ENCODE measurements at places on chromosomes 12 and 14. TPM values are rescaled to one million over a fixed set of nuclear protein-coding genes. Genes with fewer than 3 reads are reported as not detected.

DNA sequence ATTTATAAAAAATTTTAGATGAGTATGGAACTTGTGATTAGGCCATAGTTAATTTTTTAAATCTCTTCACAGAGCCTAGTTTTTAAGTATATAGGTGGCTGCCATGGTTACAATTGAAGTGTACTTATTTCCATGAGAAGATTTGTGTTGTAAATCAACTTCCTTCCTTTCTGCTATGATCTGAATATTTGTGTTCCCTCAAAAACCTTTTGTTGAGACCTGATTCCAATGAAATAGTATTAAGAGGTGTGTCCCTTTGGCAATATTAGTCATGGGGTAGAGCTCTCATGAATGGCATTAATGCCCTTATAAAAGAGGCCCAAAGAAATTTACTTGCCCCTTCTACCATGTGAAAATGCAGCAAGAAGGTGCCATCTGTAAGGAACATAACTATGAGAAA is 28.8 kb downstream of the ETNK1 start:
- H3K4me1 ChIP-seq, result peaks cover 4% of the 10 kb centered on the region
- H3K36me3 ChIP-seq, result no peaks in the 10 kb centered on the region
- no peaks in the 10 kb centered on the region for H3K27me3 ChIP-seq

DNA sequence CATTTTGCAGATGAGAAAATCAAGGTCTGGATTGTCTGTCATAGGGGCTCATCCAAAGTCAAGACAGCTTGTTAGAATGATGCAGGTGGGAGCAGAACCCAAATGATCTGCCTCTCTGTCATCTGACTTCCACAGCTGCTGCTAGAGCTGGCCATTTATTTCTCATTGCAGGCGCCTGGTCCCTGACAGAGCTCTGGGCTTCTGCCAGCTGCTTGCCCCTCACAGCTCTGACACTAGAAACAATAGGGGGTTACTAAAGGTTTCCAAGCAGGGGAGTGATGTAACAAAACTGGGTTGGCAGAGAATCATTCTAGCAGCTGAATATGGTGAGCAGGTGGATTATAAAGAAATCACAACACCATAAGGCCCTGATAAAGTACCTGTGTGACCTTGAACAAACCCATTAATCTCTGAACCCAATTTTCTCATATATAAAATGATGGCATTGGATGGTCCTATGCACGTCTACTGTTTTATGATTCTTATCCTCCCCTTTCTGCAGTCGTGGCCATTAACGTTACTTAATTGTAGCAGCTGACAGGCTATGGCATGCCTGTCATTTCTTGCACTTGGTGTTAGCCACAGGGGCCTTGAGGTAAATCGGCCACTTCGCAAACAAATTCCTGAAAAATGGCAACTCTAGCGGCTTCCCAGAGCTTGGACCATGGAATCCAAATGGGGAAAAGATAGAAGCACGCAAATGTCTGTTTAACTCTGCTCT is 134.6 kb downstream of the RMST start:
- no peak overlapping the region for H3K27ac ChIP-seq
- H3K36me3 ChIP-seq, result no peaks in the 10 kb centered on the region
- no peaks in the 10 kb centered on the region for H3K4me1 ChIP-seq
- no peaks in the 10 kb centered on the region for H3K27me3 ChIP-seq
- DNase-seq, result no peak

DNA sequence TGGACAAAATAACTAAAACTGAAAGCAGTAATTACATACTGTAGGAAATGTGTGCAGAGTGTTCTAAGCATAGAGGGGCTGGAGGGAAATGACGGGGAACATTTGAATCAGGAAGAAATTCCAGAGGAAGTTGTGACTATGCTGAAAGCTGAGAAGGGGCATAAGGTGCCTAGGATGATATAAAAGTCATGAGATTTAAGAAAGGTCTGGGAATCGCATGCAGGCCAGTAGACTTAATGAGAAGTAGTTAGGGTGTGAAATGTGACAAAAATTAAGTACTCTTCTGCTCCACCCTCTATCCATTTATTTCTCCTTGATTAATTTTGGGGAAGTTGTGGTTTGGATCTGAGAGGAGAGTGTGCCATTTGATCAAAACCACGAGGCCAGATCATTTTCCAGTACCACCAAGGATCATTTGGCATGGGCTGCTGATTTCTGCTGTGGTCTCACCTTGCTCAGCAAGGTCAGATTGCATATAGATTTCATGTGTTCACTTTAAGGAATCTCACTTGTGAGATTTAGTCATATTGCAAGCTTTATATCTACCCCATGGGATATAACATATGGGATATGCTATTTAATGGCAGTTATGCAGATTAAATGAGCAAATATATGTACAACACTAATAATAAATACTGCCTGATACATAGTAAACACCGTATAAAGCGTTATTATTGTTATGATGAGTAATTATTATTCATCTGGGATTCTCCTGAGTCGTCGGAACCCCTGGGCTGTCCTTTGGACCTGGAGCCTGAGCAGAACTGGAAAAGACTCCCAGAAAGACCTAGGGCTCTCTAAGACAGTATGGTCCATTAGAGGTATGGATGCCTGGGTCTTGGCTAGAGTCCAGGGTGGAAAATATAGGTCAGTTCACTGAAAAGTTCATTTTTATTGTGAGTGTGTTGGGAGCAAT is 72.3 kb downstream of the SRGAP1 start:
- H3K27me3 ChIP-seq, result no peaks in the 10 kb centered on the region
- H3K4me3 ChIP-seq, result no peak overlapping the region
- H3K36me3 ChIP-seq, result no peaks in the 10 kb centered on the region
- peak overlapping the region; percentile 84 for H3K27ac ChIP-seq

- no peak overlapping the region for H3K4me3 ChIP-seq
- no peak for DNase-seq
- H3K27me3 ChIP-seq, result peaks cover 81% of the 10 kb centered on the region
- no peaks in the 10 kb centered on the region for H3K36me3 ChIP-seq
These were observed 4.9 kb upstream of the FOXG1 start for GRCh38 chr14:28761438-28762291.

DNA sequence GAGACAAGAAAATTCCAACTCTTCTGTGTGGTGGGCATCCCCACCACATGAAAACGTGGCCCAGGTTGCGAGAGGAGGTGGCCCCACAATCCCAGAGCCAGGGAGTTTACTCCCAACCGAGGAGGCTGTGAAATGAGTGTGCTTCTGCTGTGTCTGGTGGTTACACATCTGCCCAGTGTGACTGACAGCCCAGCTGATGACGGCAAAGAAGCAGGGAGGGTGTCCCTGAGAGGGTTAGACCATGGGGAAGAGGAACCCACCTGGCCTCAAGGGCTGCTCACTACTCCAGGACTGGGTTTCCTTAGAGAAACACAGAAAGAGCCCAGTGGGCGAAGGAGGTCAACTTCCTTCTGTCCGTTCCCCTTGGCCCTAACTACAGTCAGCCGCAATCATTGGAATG is 24.6 kb downstream of the ZFP36L1 start:
- no peak overlapping the region for H3K4me3 ChIP-seq
- H3K27ac ChIP-seq, result no peak overlapping the region
- no peaks in the 10 kb centered on the region for H3K27me3 ChIP-seq
- peaks cover 4% of the 10 kb centered on the region for H3K4me1 ChIP-seq

- no peak for DNase-seq
- no peak overlapping the region for H3K4me3 ChIP-seq
- no peaks in the 10 kb centered on the region for H3K4me1 ChIP-seq
- H3K27ac ChIP-seq, result no peak overlapping the region
- H3K36me3 ChIP-seq, result no peaks in the 10 kb centered on the region
- H3K27me3 ChIP-seq, result no peaks in the 10 kb centered on the region
These were observed 69.0 kb upstream of the DDX11 start for GRCh38 chr12:31004666-31005065.

- DNase-seq, result no peak
- H3K36me3 ChIP-seq, result peaks cover 21% of the 10 kb centered on the region
- H3K27me3 ChIP-seq, result no peaks in the 10 kb centered on the region
- H3K4me3 ChIP-seq, result no peak overlapping the region
- H3K4me1 ChIP-seq, result peaks cover 34% of the 10 kb centered on the region
These were observed 9.8 kb downstream of the IFFO1 start for GRCh38 chr12:6546016-6546415.

DNA sequence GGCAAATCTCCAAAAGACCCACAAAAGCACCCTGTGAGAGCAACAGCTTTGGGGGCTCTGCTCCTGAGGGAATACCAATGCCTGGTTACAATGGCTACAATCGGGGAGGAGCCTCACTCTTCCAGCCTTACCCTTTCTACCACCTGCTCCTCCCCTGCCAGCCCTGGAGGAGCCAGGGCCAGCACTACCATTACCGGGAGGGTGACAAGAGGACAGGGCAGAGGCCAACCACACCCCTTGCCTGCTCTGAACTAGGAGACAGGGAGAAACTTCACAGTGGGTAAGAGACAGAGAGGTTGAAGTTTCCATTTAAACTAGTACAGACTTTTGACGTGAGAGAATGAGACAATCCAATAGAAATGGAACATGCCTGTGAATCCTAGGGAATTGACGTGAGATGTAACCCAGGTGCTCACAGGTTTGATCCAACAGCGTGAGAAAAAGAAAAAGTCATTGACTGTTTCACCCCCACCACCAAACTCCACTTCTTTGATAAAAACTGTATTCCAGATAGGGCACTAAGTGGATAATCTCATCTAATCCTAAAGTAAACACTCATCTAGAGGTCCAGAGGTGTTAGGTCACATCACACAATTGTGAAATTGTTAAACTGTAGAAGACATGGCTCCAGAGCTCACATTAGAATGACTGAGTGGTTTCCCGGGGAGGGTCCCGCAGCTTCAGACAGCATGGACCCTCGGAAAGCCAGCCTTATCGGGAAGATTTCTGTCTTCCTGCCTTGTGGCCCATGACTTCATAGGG is 8.4 kb upstream of the TC2N start:
- DNase-seq, result no peak
- peaks cover 3% of the 10 kb centered on the region for H3K36me3 ChIP-seq
- H3K4me1 ChIP-seq, result no peaks in the 10 kb centered on the region
- H3K4me3 ChIP-seq, result no peak overlapping the region

- no peak for DNase-seq
- no peaks in the 10 kb centered on the region for H3K4me1 ChIP-seq
- H3K27me3 ChIP-seq, result no peaks in the 10 kb centered on the region
- H3K36me3 ChIP-seq, result no peaks in the 10 kb centered on the region
These were observed 25.9 kb downstream of the DUSP6 start for GRCh38 chr12:89326239-89327040.

DNA sequence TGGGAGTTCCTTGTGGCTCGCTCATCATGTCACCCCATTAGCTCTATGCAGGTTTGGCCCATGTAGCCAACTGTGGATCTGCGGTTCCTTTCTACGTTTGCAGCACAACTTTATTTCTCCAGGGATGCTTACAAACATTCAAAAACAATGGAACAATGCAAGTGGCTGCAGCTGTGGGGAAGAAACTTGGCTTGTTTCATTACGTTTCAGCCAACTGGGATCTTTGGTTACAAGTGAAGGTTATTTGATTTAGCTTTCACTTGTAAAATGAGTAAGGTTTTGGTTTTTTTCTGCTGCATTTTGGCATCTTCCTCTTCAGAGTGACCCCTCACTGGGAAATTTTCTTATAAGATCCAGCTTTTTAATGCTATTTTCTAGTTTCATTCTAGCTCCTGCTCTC is 105.9 kb downstream of the PLXNC1 start:
- no peak overlapping the region for H3K4me3 ChIP-seq
- no peaks in the 10 kb centered on the region for H3K4me1 ChIP-seq
- no peaks in the 10 kb centered on the region for H3K36me3 ChIP-seq
- DNase-seq, result no peak
- H3K27ac ChIP-seq, result no peak overlapping the region

- H3K27me3 ChIP-seq, result no peaks in the 10 kb centered on the region
- H3K36me3 ChIP-seq, result no peaks in the 10 kb centered on the region
- no peak overlapping the region for H3K4me3 ChIP-seq
- no peak for DNase-seq
These were observed 336.3 kb downstream of the DAD1 start for GRCh38 chr14:22252686-22253085.

GRCh38 chr12:69884386-69884785 is 59.4 kb downstream of the MYRFL start:
- no peak overlapping the region for H3K27ac ChIP-seq
- DNase-seq, result no peak
- H3K36me3 ChIP-seq, result no peaks in the 10 kb centered on the region
- H3K27me3 ChIP-seq, result no peaks in the 10 kb centered on the region
- H3K4me3 ChIP-seq, result no peak overlapping the region

DNA sequence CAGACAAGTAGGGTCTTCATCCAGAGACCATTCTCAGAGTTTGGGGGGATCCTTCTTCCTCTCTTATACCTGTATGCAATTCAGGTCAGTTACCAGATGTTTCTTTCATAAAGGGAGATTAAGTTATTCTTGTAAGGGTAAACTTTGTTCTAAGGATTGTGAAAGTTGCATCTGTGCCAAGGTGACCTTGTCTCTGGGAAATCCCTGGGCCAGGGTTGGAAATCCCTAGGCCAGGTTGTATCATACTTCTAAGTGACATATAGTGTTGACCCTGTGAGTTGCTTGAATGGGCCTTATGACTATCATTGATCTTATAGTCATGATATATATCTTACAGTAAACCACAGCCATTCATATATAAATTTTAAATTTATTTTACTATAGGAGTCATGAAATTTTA is 436.9 kb downstream of the RMST start:
- H3K4me3 ChIP-seq, result no peak overlapping the region
- no peaks in the 10 kb centered on the region for H3K4me1 ChIP-seq

DNA sequence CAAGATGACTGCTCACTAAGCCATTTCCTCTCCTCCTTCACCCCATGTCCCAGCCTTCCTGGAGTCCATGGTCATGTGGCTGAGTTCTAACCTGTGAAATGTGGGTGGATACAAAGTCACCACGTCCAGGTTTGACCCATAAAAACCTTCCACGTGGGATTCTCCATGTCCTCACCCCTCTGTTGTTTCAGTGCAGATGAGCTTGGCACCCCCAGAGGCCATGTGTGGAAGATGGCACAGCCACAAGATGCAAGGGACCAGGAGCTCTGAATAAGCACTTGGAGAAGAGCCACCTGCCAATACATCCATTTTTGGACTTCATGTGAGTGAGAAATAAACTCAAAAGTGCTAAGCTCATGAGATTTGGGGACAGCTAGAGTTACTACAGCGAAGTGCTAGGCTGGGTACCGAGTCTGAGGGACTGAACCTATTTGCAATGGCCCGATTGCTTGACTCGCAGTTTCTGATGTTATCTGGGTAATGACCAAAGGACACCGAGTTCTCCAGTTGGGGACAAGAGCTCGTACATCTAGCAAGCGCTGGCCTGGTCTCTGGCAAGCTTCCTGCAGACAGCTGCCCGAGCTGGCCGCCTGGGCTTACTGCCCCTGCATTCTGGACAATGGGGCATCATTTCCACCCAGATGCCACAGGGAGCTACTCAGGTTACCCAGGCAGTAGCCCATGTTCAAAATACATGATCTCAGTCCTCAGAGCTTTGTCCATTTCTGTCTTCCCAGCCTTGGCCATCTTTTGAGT is 7.7 kb upstream of the SLC24A4 start:
- no peak for DNase-seq
- no peak overlapping the region for H3K27ac ChIP-seq
- H3K4me1 ChIP-seq, result peaks cover 2% of the 10 kb centered on the region

- H3K36me3 ChIP-seq, result no peaks in the 10 kb centered on the region
- no peak overlapping the region for H3K4me3 ChIP-seq
- no peak overlapping the region for H3K27ac ChIP-seq
These were observed 14.6 kb downstream of the CLMN start for GRCh38 chr14:95305145-95305544.

The PLA2G1B gene
- total RNA-seq, result not detected

The TEP1 gene
- total RNA-seq, result 15.2 TPM

The IRAK3 gene
- total RNA-seq, result 7.4 TPM

The RACGAP1 gene
- 38.1 TPM for total RNA-seq

The TOMM20L gene
- total RNA-seq, result not detected

The TDRD9 gene
- 0.50 TPM for total RNA-seq

The ACOT6 gene
- total RNA-seq, result not detected

The MYF6 gene
- total RNA-seq, result under 0.01 TPM

Measured in fibroblast of lung (primary cell).